ENCODE measurements at places on chromosomes 5 and 9.

DNA sequence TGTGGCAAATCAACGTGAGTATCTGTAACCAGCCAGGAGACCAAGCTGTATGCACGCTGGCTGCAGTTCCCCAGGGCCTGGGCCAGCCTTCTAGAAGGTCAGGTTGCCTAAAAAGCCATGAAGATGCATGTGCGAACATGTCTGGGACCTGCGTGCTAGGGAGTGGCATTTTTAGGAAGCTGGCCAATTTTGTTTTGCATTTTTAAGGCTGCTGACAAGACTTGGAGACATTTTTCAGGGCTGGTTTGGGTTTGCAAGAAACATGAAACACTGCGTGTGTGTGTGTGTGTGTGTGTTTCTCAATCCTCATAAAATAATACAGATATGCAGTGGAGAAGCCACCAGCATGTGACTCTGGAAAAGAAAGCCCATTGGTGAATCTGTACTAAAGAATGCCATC lies 5.1 kb downstream of the TGFBI start:
- no peak for DNase-seq

- DNase-seq: no peak
These were observed 20.2 kb downstream of the SNX18 start for GRCh38 chr5:54537725-54538124.

GRCh38 chr9:120741191-120741590 lies 26.9 kb upstream of the MEGF9 start:
- DNase-seq: no peak

DNA sequence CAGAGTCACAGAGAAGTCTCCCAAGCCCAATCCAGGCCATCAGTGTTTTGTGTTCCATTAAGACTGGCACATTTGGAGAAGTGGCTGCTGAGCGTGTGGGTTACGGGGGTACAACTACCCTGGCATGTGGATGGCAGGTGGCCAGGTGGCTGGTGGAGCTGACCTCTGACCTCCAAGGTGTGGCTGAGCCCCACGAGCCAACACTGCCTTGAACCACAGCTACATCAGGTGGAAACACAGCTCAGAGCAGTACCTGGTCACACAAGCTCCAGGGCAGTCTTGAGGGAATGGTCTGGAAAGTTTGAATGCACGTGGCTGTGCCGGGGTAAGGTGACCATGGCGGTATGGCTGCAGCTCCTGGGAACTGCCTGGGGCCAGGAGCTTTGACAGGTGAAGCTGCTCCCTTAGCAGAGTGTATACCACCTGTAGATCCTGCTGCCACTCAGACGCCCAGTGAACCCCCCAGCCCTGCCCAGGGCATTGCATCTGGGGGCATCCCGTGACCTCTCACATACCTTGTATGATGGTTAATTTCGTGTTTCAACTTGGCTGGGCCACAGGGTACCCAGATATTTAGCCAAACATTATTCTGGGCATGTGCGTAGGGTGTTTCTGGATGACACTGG lies 207.9 kb downstream of the GADD45G start:
- no peak for DNase-seq

DNA sequence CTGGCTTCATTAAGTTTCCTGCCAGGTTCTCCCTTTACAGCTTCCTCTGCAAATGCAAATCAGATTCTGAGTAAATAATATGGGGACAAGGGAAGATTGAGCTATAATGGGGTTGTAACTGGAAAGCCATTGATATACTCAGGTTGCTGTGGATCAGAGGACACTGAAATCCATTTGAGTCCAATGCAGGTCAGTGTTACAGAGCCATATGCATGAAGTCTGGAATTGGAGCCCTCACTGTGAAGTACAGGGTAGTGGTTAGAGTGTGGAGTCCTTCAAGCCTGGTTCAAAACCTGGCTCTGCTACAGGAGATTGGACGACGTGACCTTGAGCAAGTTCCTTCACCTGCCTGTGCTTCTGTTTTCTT lies 48.7 kb downstream of the TIMD4 start:
- DNase-seq: no peak

- DNase-seq: no peak
These were observed 86.0 kb downstream of the ANKRD55 start for GRCh38 chr5:56147106-56147505.

DNA sequence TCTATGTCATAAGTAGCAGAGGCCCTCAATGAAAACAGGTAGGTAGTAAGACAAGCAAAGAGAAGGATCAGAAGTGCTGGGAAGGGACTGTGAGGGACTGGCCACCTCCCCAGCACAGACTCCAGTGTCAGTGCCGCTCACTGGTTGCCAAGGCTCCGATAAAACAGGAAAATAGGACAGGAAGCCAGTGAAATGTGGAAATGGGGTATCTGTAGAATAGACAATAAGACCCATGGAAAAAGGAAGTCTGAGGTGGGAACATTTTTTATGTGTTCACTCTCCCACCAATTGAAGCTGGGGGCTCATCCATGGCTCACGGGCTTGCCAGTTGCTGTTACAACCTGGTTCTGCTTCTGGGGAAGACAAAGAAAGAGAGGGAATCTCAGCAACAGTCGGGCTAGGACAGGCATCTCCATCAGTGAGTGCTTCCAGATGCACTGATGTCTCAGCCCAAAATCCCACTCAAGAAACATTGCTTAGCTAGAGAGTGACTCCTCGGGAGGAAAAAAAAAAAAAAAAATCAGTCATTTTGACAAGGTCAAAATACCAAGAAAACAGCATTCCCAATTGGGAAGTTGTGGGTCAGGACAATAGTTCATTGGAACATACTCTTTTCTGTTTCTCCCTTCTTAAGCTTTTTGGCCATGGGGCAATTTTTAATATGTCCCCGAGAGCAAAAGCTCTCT lies 27.6 kb upstream of the NFIB start:
- no peak for DNase-seq

- peak; percentile 84 for DNase-seq
These were observed 15.1 kb upstream of the LCP2 start for GRCh38 chr5:170312666-170313065.

DNA sequence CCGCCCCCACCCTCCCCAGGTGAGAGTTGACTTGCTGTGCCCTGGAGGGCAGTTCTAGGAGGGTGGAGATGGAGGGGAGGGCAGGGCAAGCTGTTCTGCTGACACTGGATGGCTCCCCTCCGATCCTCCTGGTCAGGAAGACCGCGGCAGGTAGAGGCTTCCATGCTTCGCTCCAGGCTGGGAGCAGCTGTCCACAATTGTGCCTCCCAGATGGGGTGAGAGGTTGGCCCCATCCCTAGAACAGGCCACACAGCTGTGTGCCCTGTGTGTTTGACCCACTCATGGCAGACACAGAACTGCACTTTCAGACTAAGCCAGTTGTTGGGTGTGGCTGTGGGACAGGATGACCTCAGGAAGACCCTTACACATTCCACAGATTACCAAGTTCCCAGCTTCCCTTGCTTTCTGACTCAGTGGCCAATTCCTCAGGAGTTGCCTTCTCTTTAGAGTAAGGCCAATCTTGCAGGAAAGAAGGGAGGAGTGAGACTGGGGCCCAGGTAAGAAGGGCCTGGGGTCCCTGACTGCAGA lies 72.1 kb upstream of the HSPA9 start:
- no peak for DNase-seq

DNA sequence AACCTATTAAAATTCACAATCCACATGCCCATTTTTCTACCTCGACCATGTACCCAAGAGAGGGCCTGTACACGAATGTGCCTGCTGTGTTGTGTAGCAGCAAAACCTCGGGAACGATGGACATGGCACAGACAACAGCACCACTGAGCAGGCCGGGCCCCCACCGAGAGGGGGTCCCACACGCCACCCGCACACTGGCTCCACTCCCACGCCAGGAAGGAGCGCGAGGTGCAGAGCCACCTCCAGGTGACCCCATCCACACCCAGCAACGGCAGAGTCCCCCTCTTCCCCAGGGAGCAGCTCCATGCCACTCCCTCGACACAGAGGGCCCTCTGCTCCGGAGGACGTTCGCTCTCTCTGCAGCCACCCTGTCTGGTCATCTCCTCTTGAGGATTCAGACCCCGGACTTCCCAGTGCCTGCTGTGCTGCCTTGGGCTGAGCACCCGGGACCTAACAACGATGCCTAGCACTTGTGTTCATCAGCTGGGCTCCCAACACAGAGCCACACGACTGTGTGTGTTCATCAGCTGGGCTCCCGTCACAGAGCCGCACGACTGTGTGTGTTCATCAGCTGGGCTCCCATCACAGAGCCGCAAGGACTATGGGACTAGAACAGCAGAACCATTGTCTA lies 25.3 kb upstream of the ADAMTS2 start:
- DNase-seq: no peak

DNA sequence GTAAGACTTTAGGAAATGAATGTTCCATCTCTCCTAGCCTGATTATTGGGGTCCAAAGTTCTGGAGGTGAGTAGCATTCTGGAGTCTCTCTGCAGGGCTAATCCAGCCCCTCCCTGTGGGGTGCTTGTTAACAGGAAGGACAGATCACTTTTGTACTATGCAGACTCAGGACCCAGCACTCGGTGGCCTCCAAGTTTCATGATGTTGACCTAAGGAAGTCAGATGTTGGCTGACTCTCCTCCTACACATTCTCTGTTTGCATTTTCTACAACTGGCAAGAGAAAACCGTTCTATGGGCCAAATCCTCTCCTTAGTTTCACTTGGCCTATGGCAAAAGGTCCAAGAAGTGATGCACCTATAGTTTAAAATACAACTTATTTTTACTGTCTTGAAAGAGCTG lies 5.5 kb upstream of the PDE8B start:
- DNase-seq: no peak

GRCh38 chr5:90306613-90307012 lies 102.9 kb downstream of the CETN3 start:
- no peak for DNase-seq

DNA sequence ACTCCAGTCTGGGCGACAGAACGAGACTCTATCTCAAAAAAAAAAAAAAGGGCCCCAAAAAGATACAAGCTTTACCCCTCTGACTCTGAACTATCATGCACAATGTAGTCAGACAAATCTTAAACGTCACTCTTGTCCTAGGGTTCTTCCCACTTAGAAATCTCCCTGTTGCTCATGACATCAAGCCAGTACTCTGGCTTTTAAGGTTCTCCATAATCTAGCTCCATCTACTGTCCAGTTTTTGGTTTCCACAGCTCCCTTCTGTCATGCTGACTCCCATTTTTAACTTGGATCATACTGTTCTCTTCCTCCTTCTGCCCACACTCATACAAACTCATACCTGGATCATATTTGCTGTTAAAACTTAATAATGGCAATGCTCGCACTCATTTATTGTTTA lies 156.7 kb upstream of the TLX3 start:
- no peak for DNase-seq

- no peak for DNase-seq
These were observed 218.8 kb downstream of the TMEM167A start for GRCh38 chr5:82858151-82859025.

DNA sequence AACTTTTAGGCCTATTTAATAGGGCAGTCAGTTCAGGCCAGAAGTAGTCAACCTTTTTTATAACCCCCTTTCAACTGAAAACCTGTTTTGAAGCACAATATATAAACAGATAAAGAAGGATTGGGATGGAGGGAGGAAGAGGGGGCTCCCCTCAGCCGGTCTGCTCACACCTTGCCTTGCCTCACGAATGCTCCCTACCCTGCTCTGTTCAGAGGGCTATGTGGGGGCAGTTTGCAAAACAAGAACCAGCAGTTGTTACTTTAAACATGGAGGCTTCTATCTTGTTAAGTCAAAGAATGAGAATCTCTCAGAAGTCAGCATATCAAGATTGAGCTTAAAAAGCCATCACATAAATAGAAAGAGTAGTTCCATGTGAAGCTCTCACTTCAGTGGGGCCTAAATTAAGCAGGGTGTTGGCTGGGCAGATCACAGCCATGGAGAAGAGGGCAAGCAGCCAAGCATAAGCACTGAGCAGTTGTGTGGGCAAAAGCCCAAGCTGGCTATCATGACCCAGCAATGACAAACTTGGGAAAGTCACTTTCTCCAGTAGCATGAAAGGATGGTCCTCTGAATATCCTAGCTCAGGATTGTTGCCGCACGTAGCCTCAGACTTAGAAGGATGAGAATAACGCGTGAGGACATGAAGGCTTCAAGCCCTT lies 70.6 kb downstream of the ALDH1A1 start:
- DNase-seq: no peak

DNA sequence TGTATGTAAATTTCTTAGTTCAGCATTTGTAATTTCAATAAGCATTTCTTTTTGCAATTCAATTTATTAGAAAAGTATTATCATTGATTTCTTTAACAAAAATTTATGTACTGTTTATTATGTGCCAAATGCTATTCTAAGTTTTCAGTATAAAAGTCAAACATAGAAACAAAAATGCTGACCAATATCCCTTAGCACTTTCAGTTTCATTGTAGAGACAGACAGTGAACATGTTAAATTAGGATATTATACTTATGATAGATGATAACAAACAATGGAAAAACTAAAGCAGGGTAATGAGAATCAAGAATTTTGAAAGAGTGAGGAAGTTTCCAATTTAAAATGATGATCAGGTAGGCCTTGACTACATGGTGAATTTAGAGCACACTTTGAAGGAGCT lies 1106.0 kb downstream of the TAF11L14 start:
- DNase-seq: no peak

GRCh38 chr5:153480401-153480800 lies 10.1 kb upstream of the GRIA1 start:
- no peak for DNase-seq

DNA sequence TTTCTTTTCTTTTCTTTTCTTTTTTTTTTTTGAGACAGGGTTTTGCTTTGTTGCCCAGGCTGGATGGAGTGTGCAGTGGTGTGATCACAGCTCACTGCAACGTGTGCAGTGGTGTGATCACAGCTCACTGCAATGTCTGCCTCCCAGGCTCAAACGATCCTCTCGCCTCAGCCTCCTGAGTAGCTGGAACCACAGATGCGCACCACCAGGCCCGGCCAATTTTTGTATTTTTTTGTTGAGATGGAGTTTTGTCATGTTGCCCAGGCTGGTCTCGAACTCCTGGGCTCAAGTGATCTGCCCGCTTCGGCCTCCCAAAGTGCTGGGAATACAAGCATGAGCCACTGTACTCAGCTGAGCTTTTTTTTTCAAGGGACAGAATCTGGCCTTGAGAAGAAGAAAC lies 36.8 kb upstream of the TJP2 start:
- DNase-seq: no peak

DNA sequence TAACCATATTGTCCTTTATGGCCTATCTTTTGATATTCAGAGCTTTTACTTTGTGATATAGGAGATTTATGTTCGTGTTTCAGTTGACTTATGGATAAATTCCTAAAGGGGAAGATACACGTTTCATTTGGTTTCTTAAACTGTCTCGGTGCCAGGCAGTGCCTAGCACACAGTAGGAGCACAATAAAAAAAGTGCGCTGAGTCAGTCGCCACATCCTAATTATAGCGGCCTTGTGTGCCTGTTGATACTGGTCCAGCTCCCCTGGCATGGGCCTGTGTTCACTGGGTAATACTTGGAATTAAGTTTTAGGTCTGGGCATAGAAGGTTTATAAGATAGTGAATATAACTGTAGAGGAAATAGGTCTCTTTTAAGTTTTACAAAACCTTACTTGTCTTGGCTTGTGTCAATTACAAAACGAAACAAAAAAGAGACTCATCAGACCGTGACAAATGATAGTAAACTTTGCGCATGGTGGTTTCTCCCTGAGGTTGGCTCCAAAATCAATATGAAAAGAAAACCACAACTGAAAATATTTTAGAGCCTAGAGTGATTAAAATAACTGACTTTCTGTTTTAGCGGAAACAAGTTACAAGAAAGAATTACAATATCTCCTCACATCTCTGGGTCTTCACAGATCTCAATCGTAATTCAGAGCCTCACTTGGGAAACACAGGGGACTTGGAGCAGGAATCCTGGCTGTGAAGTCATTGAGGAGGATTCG lies 84.8 kb downstream of the MVB12B start:
- peak; percentile 15 for DNase-seq

All from activated CD4-positive, alpha-beta T cell treated with anti-CD3 and anti-CD28 coated beads for 4 hours (primary cell).